ENCODE measurements at places on chromosomes 1 and 21.
A peak's percentile ranks its signal among the peaks of the same experiment; 100 is the strongest.

DNA sequence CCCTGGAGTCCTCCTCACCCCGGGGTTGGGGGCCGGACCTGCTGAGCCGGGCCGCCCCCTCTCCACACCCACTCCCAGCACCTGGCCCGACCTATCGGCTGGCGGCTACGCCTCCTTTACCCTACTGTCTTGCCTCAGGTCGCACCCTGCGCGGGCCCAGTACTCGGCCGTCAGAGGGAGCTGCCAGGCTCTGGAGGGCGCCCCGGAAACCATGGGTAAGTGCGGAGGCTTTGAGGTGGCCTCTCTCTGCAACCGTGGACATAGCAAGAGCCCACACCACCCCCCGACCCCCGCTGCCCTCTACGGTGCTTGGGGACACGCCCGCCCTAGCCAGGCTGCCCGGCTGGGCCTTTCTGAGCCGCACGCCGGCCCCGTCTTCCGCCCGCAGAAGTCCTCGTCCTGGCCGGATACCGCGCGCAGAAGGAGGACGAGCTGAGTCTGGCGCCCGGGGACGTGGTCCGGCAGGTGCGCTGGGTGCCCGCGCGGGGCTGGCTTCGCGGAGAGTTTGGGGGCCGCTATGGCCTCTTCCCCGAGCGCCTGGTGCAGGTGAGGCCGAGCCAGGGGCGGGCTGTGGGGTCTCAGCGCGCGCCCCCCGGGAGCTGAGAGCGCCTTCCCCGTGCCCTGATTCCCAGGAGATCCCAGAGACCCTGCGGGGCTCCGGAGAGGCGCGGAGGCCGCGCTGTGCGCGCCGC lies at the start of gene SH3D21:
Gene SH3D21 (plus strand): TSS at position 159 of the 692 bp plus-strand sequence. CDS start 53 bp downstream, at position 212.
- DNase-seq: no peak

GRCh38 chr1:2192031-2192995 lies 2.3 kb downstream of the FAAP20 start:
- DNase-seq: no peak

DNA sequence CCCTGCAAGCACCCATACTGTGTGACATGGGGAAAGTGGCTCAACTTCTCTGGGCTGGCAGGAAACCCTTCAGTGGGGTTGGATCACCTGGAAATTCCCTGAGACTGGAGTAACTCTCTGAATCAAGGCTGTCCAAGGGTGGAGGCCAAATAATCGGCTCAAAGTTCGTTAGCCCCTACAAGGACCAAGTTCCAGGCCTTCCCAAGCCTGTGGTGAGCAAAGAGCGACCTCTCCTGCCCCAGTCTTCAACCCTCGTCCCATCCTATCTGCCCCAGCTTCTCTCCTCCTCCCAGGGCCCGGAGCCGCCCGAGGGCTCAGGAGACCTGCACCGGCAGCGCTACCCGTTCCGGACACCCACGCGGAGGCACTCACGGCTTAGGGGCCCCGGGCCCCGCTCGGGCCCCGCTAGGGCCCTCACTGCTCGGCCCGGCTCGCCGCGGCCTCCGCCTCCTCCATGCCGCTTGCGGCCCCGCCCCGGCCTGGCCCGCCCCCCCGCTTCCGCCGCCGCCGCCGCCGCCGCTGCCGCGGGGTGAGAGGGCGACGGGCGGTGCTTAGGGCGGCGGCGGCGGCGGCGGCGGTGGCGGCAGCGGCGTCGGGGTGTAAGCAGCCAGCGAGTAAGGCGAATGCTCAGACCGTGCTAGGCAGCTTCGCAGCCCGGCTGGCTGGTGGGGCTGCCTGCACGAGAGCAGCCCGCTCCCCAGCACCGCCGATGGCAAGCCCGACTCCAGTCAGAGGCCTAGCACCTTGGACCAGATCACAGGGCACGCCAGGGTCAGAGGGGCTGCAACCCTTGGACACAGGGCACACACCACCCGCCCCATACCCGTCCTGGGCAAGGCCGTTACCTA lies at the start of gene POMGNT1:
Gene POMGNT1 (minus strand): TSS at position 471 of the 848 bp plus-strand sequence. CDS start 613 bp downstream, outside the sequence.
- peak; percentile 84 for DNase-seq

DNA sequence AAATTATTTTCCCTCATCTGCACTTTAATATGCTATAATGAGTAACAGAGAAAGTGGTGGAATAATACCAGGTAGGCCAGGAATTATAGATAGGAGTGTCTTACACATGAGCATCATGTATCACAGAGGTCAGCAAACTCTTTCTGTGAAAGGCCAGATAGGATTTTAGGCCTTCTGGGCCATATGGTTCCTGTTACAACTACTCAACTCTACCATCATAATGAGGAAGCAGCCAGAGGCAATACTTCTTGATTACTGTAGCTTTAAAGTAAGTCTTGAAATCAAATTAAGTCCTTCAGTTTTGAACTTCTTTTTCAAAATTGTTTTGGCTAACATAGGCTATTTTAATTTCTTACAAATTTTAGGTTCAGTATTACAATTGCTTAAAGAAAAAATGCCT lies 32.1 kb upstream of the IGSF3 start:
- no peak for DNase-seq

DNA sequence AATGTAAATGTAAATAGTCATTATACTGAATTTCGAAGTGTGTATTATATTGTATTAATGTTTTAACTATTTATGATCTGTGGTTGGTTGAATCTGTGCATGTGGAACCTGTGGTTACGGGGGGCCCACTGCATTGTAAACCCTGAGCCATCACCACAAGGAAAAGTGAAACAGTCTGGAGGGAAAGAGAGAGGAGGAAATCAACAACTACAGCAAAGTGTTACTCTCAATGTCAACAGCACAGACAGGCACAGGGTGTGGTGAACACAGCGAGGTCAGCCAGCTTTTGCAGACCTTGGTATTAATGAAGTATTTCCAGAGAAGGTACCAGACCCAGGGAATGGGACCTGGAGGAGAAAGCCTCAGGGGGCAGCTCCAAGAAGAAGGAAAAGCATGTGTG lies 37.1 kb upstream of the BACE2 start:
- DNase-seq: no peak

GRCh38 chr1:219676012-219676765 lies 63.3 kb upstream of the ZC3H11B start:
- no peak for DNase-seq

Data from ascending aorta (tissue), 2 donors.